ENCODE measurements at places on chromosomes 4 and X.

DNA sequence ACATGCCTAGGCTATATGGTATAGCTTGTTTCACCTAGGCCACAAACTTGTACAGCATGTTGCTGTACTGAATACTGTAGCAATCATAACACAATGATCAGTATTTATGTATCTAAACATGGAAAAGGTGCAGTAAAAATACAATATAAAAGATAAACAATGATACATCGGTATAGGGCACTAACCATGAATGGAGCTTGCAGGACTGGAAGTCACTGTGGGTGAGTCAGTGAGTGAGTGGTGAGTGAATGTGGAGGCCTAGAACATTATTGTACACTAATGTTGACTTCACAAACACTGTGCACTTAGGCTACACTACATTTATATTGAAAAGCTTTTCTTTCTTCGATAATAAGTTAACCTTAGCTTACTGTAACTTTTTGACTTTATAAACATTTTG, 45.6 kb upstream of the ANK2 start:
- no peak for DNase-seq

DNA sequence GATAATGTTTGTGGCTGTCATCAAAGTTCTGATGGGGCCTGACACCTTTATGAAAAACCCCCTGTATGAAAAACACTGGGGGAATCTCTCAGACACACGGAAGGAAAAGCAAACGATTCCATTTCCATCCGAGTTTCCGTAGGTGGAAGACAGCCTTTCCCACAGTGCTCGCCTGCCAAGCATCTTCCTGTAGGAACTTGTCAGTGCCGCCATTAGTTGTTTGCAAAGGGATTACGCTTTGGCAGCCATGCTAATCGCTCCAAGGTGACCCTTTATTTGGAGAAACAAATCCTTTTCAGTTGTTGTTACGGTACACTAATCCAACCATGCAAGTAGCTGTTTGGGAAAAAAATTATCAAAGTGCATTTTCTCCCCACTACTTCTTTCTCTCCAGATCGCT, 44.4 kb upstream of the STOX2 start:
- no peak for DNase-seq

DNA sequence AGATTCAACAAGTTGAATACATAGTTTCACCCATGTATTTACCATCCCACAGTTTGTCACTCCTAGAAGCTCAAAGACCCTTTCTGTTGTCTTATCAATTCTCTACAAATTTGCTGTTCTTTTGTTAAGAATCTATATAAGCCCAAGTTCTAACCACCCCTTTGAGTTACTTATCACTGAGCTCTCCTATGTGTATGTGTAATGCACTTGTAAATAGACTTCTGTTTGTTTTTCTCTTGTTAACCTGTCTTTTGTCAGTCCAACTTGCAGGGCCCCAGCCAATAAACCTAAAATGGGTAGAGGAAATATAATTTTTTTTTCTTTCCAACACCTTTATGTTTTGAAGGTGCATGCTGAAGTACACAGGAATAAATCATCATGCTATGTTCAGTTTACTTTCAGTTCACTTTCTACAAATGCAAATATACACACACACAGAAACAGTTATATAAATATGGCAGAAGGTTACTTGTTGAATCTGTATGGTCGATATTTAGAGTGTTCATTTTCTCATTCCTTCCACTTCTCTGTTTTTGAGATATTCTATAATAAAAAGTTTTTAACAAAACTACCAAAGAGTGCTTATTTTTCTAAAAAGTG, 22.3 kb upstream of the CLOCK start:
- DNase-seq: no peak

DNA sequence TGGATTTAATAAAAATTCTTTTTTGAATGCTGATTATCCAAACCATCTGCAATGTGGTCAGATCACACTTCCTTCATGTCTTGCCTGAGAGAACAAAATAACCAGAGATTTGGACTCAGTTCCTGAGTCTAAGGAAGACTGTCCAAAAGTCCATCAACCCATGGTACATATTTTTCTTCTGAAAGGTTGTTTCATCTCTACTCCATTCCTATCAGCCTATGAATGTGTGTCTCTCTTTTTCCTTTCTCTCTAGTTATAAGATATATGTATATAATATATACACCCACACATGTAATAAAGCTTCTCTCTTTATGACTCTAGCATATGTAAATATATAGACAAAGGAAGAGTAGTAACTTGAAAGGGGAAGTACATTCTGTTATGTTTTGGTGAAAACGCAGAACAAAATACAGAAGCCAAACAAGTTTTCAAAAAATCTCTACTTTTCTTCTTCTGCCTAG, 226.9 kb downstream of the ARHGAP24 start:
- no peak for DNase-seq

GRCh38 chr4:154838155-154838554, 57.1 kb downstream of the RBM46 start:
- no peak for DNase-seq

DNA sequence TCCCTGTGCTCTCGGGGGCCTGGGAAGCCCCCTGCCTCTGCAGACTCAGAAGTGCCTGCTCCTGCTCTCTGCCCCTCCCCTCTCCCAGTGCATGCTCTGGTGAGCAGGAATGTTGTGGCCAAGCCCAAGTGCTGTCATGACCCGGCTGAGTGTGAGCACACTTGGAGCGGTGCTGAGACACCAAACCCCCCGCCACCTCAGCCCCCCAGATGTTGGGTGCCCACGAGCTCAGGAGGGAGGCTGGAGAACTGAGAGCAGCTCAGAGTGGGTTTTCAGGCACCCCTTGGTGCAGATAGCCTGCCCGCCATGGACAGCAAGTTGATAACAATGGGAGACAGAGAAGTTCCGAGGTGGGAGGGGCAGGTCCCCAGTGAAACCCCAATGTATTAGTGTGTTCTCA, 477.4 kb downstream of the ACTRT1 start:
- DNase-seq: no peak

DNA sequence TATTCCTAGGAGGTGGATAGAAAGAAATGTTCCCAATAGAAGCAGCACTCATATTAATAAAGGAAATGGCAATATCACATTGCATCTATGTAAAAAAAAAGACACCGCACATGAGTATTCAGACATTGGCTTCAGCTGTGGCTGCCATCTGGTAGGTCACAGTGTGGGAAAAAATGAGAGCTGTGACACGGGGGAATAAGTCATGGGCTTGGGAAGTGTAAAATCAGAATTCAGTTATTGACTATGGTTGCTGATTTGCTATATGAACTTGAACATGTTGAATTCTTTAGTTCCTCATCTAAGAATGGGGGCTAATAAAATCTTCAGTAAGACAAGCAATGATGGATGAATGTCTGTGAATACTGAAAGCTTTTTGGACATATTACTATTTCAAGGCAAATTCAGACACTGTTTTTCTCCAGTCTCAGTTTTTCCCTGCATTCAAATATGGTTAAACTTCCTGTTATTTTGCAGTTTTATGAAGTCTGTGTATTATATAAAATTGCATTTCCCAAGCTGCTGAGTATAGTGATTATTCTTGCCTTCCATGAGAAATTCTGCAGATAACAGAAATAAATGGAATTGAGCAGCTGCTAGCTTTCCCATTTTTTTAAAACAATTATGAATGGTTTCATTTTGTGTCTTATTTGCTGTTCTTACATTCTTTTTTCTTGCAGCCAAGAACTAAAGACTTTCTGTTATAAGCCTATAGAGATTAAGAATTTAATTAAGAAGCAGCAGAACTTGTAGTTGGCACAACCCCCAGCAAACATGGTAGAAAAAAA, 221.0 kb downstream of the ANKRD50 start:
- DNase-seq: no peak

DNA sequence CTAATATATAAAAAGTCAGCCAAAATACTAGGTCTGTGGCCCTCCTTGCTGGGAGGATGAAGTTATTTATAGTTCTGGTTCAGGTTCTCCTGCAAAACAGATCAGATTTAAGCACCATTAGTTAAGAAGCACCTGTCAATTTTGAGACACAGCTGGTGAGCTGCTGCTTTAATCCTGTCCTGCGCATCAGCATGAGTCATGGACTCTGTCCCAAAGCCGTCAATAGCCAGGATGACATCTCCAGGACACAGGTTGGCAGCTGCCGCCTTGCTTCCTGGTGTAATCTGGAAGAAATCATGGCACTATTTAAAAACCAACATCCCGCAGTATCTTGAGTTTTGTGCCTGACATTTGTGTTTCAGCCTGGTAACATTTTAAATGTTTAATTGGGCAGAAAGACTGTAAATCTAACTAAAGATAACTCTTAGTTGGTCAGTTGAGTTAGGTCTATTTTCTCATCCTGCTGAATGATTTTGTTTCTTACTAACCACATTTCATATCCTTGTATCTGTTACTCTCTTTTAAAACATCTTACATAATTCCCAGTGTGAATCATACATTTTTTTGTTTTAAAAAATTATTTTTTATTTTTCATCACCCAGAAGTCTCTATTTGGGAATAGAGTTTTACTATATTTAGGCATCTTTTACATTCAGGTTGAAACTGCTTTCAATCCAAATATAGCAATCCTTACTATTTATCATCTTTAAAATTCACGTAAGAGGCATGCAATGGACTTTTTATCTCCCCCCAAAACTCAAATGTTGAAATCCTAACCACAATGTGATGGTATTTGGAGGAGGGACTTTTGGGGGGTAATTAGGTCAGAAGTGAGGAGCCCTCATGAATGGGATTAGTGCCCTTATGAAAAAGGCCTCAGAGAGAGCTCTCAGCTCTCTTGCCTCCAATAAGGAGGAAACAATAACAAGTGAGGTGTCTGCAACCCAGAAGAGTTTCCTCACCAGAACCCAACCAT, 10.1 kb downstream of the PDLIM3 start:
- DNase-seq: no peak

DNA sequence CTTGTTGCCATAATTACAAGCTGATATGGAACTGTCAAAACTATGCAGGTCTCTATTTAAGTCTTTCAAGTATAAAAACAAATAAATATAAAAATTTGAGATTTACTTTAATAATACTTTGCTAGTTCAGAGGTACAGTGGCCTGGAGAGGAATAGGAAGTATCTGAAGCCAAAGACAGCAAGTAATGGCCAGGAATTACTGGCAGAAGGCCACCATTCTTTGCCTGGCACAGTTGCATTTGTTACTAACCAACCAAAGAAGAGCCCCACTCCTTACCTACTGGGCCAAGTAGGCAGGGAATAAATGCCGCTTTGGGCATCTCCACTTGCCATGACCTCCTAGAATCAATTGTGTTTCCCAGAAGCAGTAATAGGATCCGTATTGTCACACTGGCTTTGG, 13.8 kb upstream of the ADAMTS3 start:
- DNase-seq: no peak

DNA sequence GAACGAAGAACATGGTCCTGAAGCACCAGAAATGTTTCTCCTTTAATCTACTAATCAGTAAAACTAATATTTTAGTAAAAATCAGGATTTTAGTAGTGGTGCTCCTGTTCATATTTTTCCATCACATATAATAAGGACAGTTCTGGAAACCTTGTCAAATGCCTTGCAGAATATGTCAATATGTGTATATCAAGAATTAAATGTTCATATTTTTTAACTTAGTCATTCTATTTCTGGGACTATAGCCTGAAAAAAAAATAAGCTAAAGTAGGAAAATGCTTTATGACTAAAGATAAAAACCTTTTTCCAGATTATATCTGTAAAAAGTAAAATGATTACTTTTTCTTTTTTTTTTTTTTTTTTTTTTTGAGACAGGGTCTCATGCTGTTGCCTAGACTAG, 65.1 kb downstream of the MAB21L2 start:
- no peak for DNase-seq

DNA sequence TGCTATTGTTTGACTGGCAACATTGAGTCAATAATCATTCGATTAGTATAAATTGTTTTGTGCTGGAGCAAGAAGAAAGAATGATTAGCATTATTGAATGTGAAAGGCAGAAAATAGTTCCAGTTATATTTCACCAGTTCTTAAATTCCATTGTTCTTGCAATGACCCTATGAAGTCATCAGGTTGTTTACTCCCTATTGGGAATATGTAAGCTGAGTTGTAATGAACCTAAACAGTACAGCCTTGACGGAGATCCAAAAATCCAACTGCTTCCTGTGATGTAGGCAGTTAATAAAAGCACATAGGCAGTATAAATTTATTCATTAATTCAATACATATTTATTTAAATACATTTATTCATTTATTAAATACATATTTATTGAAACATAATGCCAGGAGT, 947.5 kb downstream of the PCDH7 start:
- DNase-seq: no peak

GRCh38 chr4:35253331-35253730, 991.0 kb downstream of the ARAP2 start:
- DNase-seq: no peak

DNA sequence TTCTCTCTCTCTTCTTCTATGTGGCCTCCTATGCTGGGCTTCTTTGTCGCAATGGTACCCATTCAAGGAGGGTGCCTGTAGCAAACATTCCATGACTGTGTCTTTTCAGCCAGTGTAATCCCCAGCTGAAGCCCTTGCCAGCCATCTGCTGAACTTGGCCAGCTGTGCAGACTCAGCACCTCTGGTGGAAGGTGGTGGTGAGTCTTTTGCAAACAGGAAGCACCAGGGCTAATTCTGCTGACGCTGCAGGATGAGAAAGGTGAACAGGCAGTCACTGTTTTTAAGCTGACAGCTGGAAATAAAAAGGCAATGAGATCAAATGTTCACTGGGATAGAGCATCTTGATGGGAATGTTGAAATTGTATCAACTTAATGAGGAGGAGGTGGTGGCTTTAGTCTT, 298.7 kb upstream of the CLNK start:
- DNase-seq: peak; percentile 13

- DNase-seq: no peak
Measured at GRCh38 chr4:163217505-163217904, 50.8 kb upstream of the NAF1 start.

- DNase-seq: no peak
Measured at GRCh38 chr4:95018785-95019184, 261.0 kb downstream of the BMPR1B start.

DNA sequence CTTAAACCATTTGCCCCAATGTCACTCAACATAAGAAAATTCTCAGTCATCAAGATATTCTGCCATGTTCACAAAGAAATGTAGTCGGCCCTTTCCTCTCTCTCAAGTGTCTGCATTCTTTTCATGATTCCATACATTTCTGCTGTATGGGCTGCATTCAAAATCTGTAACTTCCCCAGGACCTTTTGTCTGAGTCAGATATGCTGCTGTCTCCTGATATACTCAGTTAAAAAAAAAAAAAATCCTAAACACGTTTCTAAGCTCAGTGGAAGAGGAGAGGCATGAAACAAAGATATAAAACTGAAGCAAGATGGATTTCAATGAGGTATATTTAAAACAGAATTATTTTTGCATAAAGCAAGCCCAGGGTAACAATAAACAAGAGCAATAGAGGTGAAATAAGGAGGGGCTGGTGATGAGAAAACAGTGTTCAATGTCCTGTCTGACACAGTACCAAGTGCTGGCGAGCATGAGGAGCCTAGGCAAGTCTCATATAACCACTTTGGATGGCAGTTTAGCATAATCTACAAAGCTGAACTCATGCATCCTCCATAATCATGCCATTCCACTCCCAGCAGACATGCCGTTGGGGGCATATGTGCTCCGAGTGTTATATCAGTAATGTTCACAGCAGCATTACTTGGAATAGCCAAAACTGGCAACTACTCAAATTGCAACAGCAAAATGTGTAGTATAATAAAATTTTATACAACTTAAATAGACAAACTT, 76.7 kb downstream of the MANBA start:
- DNase-seq: no peak
